ENCODE measurements at places on chromosomes 6 and 20. TPM values are rescaled to one million over a fixed set of nuclear protein-coding genes. Genes with fewer than 3 reads are reported as not detected.

Gene C6orf132
- 0.29 TPM for total RNA-seq

Gene ZC2HC1B
- total RNA-seq: not detected

Gene JPH2
- total RNA-seq: 0.50 TPM

Gene TRIM40
- not detected for total RNA-seq

Gene OLIG3
- total RNA-seq: not detected

Gene WFDC2
- total RNA-seq: not detected

Gene KHDRBS2
- not detected for total RNA-seq

Gene LCA5
- 4.8 TPM for total RNA-seq

Gene HLA-DRB5
- 0.15 TPM for total RNA-seq

Gene OR2H2
- total RNA-seq: not detected

Gene AKAP12
- total RNA-seq: 204 TPM

Gene CAGE1
- total RNA-seq: 0.17 TPM

Gene CYP39A1
- total RNA-seq: 1.3 TPM

Gene APOM
- total RNA-seq: 1.3 TPM

Gene DDO
- total RNA-seq: 0.66 TPM

Gene VNN1
- not detected for total RNA-seq

Gene RAB44
- total RNA-seq: under 0.01 TPM

Gene PRPH2
- 4.2 TPM for total RNA-seq

Gene MUC22
- not detected for total RNA-seq

Gene KCNB1
- not detected for total RNA-seq

Gene SLC24A3
- total RNA-seq: not detected

Gene GSTA1
- not detected for total RNA-seq

Gene OR2B6
- total RNA-seq: not detected

Gene CAPN11
- 0.15 TPM for total RNA-seq

Gene THBD
- total RNA-seq: 27.3 TPM
